ENCODE measurements at places on chromosomes 3 and 15.

GRCh38 chr3:40073310-40074007 is 236.0 kb upstream of the EIF1B start:
- DNase-seq = no peak

DNA sequence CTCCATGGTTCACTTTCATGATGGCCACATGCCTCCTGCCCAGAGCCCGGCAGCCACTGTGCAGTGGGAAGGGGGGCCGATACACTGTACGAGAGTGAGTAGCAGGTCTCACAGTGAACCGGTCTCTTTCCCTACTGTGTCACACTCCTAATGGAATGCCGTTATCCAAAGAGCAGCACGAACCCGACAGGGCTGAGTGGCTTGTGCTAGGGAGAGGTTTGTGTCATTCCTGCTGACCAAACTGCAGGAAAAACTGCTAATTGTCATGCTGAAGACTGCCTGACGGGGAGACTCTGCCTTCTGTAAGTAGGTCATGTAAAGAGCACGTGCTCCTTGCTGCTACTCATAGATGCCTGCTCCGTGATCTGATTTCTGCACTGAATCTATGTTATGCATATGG is 105.1 kb downstream of the ARPP21 start:
- DNase-seq = no peak

DNA sequence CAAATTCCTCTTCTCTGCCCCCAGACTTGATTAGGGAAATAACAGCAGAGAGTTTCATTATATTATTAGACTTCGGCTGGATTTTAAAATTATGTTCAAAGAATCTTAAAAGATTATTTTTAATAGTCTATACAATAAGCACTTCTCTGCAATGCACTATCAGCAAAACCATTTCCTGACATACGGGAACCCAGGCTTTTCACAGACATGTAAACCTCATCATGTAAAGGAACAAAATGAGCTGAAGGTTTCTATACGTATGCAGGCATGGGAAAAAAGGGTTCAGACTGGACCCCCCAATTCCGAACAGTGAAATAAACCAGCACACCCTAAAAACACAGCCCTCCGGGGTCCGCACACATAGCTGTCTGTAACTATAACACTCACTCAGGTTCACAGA is 77.5 kb upstream of the LMOD3 start:
- no peak for DNase-seq

GRCh38 chr3:126418661-126419131 is 24.0 kb downstream of the CFAP100 start:
- no peak for DNase-seq

- DNase-seq = no peak
Observed at GRCh38 chr3:55639896-55640765, 153.0 kb upstream of the WNT5A start.
